Dorsolateral prefrontal cortex (tissue), 122 donors: ENCODE measurements at places on chromosomes 5 and 9. TPM values are rescaled to one million over a fixed set of nuclear protein-coding genes. Genes with fewer than 3 reads are reported as not detected.

DNA sequence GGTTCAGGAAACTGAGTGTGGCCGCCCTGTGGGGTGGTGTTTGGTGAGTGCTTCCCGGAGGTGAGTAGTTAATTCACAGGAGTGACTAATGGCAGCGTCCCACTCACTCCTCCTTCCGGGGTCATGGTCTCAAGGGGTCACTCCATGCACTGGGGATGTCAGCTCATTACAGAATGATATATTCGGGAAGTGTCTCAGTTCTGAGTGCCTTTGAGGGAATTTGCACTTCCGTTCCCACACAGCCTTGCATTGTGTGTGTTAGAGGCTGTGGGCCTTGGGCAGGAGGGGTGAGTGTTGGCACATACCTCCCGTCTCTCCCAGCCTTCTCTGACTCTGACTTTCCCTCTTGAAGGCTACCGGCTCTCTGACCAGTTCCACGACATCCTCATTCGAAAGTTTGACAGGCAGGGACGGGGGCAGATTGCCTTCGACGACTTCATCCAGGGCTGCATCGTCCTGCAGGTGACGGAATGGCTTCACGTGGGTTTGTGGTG is 10.5 kb upstream of the AHRR start:
- no peak for DNase-seq

GRCh38 chr5:107337281-107337680 is 333.5 kb downstream of the EFNA5 start:
- DNase-seq = no peak

Gene NMUR2
- 0.35 TPM for total RNA-seq

Gene S1PR3
- 6.0 TPM for total RNA-seq

Gene SLC22A5
- total RNA-seq = 19.4 TPM

Gene ADGRD2
- not detected for total RNA-seq
